ENCODE measurements at places on chromosomes 6 and 20.

DNA sequence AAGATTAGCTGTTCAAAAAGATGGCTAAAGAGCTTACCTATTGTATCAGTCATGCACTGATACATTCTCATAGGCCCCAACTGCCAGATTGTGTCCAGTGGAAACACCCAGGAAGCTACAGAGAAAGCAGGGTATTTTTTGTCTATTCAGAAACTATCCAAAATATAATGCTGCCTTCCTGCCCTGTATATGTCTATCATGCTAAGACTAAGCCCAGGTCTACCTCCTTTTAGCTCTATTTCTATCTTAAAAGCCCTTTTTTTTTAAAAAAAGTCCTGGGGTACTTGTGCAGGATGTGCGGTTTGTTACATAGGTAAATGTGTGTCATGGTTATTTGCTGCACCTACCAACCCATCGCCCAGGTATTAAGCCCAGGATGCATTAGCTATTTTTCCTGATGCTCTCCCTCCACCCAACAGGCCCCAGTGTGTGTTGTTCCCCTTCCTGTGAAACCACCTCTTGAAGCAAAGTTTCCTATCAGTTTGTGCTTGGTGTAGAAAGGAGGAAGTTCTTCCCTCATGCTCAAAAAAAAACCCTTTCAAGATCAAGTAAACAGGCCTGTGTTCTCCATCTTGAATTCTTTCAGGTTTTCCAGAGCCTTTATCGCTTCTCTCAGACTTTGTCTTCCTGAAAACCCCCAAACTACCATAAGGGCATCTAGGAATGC lies 514 bp downstream of the DEFB129 start:
- no peak for DNase-seq

- DNase-seq: no peak
Measured at GRCh38 chr20:1600736-1601135, 19.1 kb downstream of the SIRPB1 start.

- no peak for DNase-seq
Measured at GRCh38 chr6:12733876-12734275, 17.3 kb downstream of the PHACTR1 start.

GRCh38 chr20:11083841-11084240 lies 410.0 kb upstream of the JAG1 start:
- no peak for DNase-seq

- no peak for DNase-seq
Measured at GRCh38 chr6:156762547-156762946, 14.6 kb upstream of the ARID1B start.

DNA sequence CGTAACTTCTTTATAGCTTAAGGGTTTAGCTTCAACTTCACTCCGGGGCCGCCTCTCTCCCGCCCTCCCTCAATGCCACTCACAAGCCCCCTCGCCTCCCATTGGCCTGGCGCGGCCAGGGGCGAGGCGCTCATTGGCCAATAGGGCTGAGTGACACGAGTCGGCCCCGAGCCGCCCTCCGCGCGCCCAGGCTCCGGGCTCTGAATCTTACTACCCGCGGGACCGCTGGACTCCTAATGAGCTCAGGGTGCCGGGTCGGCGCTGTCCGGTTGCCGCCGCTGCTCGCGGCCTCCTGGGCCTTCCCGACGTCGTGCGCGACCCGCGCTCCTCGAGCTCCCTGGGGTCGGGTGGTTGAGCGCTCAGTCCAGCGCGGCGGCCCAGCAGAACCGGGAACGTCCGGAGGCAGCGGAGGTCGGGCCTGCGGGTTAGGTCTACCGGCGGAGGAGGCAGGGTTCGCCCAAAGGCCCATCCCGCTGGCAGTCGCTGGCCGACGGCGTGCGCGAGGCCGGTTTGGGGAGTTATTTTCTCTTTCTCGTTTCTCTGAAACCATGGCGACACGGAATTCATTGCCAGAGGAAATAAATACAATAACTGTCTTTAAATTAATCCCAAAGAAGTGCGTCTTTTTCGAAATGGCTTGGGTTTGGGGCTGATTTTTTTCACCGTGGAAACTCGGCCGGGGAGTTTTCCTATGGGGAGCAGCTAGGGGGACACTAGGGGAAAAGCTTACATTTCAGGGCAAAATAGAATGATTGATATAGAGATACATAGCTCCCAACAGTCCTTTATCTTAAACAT lies at the start of gene SIM1:
SIM1 (minus strand) TSS at position 19 of the 798 bp plus-strand sequence. CDS start 1,453 bp downstream, outside the sequence.
- DNase-seq: no peak

DNA sequence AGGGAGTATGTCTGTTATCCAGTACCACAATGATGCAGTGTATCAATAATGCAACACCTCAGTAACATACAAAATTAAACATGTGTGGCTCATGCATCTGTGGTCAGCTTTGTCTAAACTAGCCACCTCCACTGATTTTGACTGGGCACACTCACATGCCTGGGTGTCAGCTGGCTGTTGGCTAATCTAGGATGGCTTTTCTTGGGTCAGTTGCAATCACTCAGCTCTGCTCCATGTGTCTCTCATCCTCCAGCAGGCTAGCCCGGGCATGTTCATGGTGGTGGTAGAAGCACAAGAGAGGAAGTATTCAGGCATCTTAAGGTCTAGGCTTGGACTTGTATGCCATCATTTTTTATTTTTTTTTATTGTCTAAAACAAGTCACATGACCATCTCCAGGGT lies 59.3 kb upstream of the JAG1 start:
- no peak for DNase-seq

GRCh38 chr6:108559884-108560462 lies 744 bp upstream of the FOXO3 start:
- no peak for DNase-seq

GRCh38 chr20:50521221-50522052 lies 11.3 kb downstream of the PTPN1 start:
- no peak for DNase-seq

DNA sequence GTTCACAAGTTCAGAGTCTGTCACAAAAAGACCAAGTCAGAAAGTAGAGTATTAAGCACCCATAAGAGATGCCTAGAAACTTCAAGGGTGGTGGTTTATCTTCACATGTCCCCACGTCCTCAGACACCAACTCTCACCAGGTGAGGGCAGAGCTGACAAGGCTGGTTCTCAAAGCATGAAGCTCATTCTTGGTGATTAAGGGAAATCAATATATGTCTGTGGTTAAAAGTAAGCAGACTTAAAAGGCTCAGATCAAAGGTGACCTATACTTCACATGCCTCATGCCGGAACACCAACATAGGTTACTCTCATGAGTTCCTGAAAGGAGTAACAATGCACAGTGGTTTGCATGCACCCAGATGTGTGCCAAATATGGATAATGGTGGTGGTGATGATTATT lies 27.0 kb downstream of the IL17A start:
- DNase-seq: no peak

GRCh38 chr6:91708534-91708933 lies 1121.7 kb upstream of the MAP3K7 start:
- DNase-seq: no peak

- DNase-seq: no peak
Measured at GRCh38 chr6:84771756-84772356, 7.5 kb upstream of the TBX18 start.

- DNase-seq: no peak
Measured at GRCh38 chr6:53027131-53027718, 32.1 kb upstream of the GSTA4 start.

DNA sequence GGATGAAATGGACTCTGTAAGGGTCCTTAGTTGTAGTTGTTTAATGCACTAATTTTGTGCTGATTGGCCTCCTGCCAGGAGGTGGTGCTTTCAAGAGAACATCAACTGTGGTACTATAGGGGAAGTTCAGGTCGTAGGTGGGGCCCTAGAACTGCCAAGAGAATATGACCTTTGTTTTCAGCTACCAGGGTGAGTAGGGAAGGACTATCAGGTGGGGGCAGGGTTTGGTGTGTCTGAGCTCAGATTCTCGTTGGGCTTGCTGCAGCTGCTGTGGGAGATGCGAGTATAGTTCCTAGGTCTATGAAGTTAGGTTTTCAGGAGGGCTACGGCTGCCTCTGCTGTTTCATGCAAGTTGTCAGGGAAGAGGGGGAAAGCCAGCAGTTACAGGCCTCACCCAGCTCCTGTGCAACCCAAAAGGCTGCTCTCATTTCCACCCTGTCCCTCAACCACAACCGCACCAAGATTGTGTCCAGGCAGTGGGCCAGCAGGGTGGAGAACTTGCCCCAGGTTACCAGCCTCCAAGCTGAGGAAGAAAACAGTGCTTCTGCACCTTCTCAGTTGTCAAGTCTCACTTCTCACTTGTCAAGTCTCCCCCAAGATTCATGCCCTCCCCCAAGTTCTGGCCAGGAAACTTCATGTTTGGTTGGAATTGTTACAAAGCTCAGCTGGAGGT lies 626.5 kb upstream of the MAP3K7 start:
- DNase-seq: no peak

GRCh38 chr6:57822896-57823358 lies 505.5 kb downstream of the PRIM2 start:
- DNase-seq: no peak

DNA sequence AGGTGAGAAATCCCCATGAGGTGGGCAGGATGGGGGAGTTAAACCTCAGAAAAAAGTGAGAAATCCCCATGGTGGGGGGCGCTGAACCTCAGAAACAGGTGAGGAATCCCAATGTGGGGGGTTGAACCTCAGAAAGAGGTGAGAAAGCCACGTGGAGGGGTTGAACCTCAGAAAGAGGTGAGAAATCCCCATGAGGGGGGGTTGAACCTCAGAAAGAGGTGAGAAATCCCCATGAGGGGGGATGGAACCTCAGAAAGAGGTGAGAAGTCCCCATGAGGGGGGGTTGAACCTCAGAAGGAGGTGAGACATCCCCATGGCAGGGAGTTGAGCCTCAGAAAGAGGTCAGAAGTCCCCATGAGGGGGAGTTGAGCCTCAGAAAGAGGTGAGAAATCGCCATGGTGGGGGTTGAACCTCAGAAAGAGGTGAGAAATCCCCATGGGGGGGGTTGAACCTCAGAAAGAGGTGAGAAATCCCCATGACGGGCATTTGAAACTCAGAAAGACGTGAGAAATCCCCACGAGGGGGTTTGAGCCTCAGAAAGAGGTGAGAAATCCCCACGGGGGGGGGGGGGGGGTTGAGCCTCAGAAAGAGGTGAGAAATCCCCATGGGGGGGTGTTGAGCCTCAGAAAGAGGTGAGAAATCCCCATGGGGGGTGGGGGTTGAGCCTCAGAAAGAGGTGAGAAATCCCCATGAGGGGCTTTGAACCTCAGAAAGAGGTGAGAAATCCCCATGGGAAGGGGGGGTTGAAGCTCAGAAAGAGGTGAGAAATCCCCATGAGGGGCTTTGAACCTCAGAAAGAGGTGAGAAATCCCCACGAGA lies 14.3 kb upstream of the GOPC start:
- DNase-seq: peak; percentile 24

DNA sequence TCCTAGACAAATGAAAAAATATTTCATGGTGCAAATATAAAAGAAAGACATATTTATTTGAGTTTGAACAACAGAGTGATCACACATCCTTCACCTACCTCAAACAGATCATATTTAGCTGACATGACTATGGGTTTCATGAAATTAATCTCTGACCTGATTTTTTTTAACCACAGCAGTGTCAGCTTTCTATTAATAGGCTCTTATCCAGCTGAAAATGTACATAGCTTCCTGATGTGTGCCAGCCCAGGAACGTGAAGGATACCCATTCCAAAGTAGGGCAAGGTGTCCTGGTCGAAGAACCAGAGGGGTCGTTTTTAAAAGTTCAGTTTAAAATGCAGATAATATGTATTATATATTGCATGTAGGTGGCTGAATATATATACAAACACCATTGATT lies 19.8 kb downstream of the TRDN start:
- no peak for DNase-seq

- no peak for DNase-seq
Measured at GRCh38 chr20:43917380-43917779, 2.7 kb downstream of the TOX2 start.

DNA sequence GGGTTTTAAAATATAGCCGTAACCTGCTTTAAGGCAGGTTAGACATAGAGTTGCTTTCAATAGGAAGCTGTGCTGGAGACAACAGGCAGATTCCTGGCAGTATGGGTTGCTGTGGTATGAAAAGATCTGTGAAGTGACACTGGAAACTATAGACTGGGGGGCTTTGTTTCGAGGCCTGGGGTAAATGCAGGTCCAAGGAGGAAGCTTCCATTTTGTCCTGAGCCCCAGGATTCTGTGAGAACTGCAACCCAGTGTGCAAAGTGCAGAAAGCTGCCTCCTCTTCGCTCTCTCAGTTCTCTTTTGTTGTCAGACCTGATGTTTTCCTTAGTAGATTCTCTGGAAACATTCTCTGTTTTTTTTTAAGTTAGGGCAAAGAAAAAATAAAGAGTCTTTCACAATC lies 86.9 kb downstream of the LYRM4 start:
- DNase-seq: no peak

- no peak for DNase-seq
Measured at GRCh38 chr20:38109591-38110524, 55.2 kb downstream of the TGM2 start.
